ENCODE measurements at places on chromosomes 6 and 20.

- no peak for DNase-seq
Measured at GRCh38 chr6:170224694-170225660, 65.9 kb downstream of the DLL1 start.

DNA sequence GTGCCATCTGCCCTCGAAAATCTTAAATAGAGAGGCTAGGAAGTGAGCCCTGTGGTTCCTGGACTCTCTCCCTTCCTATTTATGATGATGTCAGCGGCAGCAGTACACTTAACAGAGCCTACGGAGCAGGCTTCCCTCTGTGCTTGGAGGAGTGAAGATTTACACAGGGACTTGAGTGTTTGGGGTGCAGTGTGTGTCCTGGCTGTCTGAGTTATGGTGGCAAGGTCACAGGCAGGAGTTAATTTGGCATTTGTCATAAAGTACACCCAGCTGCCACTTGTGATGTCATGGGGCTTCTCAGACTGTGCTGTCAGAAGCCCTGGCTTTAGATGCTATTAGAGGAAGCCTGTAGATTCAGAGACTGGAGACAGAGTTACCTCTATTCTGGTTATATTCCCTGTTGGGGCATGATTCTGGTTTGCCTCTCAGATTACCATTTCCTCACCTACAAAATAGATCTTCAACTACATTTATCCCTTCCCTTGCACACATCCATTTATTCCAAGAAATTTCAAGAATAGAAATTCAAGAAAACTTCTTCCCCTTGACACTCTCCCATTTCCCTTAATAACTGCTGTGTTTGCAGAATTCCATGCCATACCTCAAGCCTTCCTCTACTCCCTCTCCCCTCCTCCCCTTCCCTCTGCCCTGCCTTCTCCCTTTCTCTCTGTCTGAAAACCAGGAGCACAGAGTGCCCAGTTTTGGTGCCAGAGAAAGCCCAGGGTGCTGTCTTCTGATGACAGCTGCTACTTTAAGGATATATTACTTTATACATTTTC, 72.1 kb downstream of the SLC24A3 start:
- no peak for DNase-seq

- no peak for DNase-seq
Measured at GRCh38 chr6:67133973-67134372, 1426.9 kb upstream of the EYS start.

- DNase-seq = no peak
Measured at GRCh38 chr6:165941786-165942185, 225.9 kb downstream of the TBXT start.

GRCh38 chr6:158488065-158488464, 71.8 kb upstream of the TMEM181 start:
- DNase-seq = no peak

DNA sequence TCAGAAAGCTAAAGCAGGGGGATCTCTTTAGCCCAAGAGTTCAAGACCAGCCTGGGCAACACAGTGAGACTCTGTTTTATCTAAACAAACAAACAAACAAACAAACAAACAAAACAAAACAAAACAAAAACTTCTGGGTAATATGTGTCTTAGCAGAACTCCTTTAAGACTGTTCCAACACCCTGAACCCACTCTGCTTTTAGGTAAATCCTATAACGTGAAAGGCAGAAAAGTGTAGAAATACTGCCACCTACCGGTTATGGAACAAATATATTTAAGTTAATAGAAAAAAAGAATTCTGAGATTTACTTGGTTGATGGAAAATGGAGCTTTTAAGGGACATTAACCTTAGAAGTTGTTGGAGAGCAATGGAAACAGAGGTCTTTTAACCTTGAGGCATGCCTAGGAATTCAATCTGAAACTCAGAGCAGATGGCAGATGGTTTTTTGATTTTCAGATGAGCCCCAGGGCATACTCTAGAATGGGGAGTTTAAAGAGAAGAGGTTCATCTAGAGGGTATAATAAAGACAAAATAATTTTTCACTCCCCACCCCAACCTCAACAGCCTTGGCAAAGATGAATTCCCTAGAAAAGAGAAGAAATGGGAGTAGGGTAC, 38.5 kb downstream of the SOD2 start:
- DNase-seq = no peak

DNA sequence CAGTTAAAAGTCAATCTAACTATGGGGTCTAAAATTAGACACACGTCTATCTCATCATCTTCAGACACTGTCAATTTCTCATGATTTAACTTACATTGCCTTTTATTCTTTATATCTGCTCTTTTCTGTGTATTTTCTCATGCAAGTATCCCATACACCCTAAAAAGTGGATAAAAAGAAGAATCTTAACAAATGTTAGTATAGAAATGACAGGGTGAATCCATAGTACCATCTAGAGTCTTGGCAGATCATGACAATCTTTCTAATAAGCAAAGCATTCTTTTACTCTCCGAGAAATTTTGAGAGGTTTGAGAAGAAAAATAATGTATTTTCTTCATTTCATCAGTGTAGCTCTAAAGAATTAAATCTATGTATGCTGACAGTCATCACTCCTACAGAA, 382.7 kb downstream of the C6orf118 start:
- no peak for DNase-seq

GRCh38 chr20:63733579-63734081, 2.8 kb upstream of the LIME1 start:
- no peak for DNase-seq

All from activated CD4-positive, CD25-positive, alpha-beta regulatory T cell (primary cell).